ENCODE measurements at places on chromosomes 2 and 18.
A peak's percentile ranks its signal among the peaks of the same experiment; 100 is the strongest.

DNA sequence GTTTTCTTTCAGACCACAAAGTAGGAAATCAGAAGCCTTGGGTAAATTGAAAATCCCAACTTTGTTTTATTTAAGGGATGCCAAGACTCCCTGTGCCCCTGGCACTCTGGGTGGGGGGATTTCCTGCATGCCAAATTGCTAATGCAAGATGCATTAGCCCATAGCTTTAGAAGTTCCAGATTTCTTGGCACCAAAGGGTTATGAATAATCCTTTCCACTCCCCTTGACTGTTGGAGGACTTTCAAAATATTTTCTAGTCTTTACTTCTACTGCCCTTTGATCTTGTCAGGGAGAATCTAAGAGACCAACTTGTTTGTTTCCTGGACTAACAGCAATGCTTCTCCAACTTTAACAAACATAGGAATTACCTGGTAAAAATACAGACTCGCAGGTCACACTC is 81.8 kb upstream of the TGIF1 start:
- DNase-seq, result no peak

DNA sequence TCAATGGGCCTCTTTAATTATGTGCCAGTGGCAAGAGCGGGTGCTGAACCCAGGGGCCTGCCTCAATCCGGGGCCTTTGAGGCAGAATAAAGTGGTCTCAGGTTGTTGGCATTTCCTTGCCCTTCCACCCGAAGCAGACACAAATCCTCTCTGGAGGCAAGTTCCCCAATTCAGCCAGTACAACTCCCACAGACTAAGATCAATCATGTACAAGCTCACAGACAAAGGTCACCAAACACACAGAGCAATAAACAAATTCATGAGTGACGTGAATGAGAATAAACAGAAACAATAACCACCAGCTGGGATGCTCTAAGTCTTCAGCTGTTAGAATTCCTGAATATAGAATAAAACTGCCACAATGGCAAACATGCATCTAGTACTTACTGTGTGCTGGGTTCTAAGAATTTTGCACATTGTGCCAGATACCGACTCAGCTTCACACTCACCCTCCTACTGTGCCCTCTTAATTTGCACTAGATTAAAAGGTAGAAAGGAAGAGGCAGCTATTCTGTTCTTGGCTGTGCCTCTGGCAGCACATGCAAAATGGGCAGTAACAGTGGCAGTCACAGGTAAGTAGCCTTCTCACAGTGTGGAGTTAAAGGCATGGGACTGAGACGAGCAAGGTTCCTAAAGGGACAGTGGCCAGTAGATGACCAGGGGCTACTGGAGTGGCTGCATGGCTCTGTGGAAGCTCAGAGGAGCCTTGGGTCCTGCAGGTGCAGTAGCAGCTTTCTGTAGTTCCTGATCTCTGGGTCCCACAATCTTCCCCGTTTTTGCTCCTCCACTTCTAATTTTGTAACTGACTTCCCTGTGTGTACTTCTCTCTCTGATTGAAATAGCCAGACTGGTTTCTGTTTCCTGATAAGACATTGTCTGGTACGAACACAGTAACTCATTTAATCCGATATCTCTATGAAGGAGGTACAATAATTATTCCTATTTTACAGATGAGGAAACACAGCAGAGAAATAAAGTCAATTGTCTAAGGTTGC is 34.6 kb upstream of the IL1B start:
- DNase-seq, result no peak

- no peak for DNase-seq
Measured at GRCh38 chr18:42586601-42587000, 528.9 kb downstream of the RIT2 start.

GRCh38 chr2:234273887-234274584 is 222.8 kb downstream of the ARL4C start:
- DNase-seq, result no peak

DNA sequence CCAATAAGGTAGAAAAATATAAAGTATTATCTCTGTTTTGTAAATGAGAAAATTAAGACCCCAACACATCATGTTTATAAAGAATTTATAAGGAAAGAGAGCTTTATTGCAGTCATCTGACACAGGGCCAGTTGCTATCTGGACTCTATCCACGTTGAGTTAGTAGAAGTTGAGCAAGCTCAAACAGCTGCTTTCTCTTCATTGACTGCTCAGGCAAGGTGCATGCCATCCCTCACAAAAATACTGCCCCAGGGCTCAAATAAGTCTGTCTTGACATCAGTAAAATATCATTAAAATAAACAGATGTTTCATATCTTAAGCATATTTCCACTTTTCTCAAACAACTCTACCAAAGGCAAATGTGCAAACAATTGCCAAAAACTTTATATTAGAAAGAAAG is 14.8 kb downstream of the COL5A2 start:
- peak; percentile 33 for DNase-seq

DNA sequence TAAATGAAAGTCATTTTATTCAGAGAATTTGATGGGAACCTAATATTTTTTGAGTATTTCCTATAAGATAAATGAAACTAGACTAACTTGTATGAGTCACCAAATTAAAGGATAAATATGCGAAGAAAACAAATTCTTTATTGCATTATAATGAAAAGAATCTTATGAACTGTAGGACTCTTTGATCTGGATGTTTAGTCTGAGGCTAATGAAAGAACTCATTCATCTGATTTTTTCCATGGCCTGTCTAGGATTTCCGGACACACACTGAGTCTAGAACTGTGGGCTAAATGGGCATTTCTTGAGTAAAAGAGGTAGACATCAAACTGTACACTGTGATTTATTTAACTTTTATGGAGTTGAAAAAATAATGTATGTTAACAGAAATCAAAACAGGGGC is 43.0 kb downstream of the ZNF519 start:
- DNase-seq, result no peak

DNA sequence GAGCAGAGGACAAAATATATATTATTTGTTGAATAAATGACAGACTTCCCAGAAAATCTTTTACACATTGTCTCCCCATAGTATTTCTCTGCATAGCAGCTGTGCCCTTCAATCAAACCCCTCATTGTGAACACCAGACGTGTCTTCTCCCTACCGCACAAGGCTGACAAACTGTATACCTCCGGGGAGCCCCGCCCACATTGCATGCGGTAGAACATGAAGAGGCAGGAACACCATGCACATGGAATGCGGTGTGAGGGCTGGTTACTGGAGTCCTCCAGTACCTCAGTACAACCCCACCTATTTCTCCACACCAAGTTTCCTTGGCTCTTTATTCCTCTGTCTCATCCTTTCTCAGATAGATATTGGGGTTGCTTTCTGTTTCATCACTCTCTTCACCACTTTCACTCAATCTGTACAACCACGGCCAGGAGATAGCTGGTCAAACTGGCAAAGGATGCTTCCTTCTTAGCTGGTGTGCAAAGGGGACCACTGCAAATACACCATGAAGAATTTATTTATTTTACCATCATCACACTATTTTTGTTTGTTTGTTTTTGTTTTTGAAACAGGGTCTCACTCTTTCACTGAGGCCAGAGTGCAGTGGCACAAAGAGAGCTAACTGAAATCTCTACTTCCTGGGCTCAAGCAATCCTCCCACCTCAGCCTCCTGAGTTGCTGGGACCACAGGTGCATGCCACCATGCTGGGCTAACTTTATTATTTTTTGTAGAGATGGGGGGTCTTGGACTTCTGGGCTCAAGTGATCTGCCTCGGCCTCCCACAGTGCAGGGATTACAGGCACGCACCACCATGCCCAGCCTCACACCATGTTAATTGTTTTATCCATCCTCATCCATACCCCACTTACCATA is 2.3 kb upstream of the NBAS start:
- DNase-seq, result no peak

DNA sequence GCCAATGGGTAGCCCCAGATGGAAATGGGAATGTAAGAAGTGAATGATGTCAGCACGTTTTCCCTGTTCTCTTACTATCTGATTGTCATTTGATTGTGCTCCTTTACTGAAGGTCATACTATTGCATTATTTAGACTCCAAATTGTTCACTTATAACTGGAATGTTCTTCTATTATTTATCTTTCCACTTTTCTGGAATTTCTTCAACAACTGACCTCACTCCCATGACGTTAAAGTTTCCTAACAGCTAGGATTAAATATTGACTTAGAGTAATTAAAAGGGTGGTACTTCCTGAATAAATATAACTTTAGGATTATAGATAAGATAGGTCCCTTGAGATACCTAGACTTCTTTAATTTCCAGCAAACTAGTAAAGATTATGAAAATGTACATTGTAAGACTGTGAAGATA is 10.9 kb upstream of the GULP1 start:
- no peak for DNase-seq

DNA sequence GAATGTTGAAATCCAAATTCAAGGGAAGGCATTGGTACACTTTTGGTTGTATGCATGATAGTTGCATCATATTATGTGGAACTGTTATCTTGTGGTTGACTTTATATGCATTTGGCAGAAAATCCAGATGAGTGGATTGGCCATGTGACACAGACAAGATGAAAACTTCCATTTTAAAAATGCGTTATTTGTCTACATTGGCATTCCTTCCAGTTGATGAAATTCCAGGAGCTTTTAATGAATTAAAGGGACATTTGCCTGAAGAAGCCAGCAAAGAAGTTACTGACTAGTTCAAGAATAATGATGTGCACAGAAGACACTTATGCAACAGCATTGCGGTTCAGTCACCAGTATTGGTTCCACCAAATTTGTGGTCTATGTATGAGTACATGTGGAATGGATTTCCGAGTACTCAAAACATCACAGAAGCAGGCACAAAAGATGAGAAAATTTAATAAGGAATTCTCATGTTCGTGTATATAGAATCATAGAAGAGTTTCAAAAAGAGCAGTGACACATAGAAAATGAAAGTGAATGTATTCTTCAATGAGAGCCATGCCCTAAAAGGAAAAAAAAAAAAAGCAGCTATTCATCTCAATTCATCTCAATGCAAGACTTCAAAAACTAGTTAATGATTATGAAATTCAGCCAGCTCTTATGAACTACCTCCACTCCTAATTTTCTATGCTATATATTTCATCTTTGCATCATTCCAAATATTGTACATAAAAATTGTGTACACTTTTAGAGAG is 232.1 kb downstream of the RBM43 start:
- DNase-seq, result no peak

GRCh38 chr2:182952741-182953450 is 85.4 kb downstream of the NCKAP1 start:
- DNase-seq, result no peak

DNA sequence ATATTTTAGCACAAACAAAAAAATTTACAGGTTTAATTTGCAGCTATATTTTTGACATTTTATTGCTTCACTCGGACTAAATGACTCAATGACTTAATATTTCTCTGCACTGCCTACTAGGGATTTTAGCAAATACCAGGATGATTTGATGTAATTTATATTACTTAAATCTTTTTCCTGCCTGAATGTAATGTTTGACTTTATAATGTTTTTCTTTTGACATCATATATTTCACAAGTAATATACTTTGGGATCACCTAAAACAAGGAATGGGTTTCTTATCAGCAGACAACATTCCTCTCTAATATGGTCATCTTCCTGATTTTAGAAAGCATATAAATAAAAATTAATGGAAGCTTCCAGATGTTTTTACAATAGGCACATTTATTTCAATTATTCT is 253.2 kb upstream of the EPC2 start:
- DNase-seq, result no peak
